CD4-positive, alpha-beta T cell treated with Interleukin-17A for 1 hour (primary cell): ENCODE measurements at places on chromosomes 7 and 10.
A peak's percentile ranks its signal among the peaks of the same experiment; 100 is the strongest.

GRCh38 chr7:47580811-47581331, 1.0 kb downstream of the TNS3 start:
- DNase-seq = no peak

DNA sequence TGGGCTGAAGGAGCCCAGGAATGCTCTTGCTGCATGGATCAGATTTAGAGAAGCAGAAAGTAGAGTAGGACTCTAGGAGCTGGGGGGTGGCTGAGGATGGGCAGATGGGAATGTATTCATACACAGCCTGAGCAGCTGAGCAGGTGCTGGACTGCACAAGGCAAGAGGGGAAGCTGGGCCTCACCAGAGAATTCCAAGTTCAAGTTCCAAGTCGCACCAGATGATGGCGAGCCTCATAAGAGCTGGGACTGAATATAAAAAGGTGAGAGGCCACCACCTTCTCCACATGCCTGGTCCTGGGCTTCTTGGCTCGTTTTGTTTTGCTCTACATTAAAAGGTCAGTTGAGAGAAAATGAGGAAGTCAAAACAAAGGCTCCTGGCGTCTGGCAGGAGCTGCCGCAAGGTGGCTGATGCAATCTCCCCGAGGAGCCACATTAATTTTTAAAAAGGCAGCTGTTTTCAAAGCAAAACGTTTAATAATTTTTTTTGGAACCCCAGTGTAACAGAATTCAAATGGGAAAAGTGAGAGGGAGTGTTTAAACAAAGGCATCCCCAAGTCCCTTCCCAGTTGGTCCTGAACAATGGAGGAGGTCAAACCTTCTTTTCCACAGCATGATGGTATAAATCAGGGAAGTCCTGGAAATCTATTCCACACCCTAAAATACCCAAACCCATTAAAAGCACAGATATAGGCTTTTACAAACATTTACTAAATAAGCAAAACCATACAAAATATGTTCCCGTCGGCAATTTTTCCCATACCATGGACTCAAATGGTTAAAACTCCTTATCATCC, 9.5 kb downstream of the CYREN start:
- DNase-seq = no peak

- DNase-seq = no peak
These were observed 50.6 kb upstream of the STEAP4 start for GRCh38 chr7:88357294-88357693.

- no peak for DNase-seq
These were observed 93.3 kb upstream of the FZD8 start for GRCh38 chr10:35735412-35735811.

DNA sequence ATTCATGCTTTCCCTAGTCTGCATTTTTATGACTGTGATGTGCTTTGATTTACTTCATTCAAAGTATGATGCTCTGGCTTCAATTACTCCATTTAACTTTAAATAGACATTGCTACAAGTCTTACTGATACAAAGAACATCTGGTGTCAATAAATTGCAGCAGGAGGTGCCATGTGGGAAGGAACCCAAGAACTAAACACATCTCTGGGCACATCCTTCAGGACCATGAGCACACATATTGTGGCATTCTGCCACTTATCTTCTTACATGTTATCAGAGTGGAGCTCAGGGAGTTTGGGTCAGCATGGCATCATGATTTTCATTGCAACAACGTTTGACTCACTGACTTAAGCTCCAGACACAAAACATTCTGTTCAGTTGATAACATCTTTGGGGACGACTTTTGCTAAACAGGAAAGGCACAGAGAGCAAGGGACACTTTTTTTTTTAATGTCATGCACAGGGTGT, 227.0 kb downstream of the DKK1 start:
- DNase-seq = no peak

DNA sequence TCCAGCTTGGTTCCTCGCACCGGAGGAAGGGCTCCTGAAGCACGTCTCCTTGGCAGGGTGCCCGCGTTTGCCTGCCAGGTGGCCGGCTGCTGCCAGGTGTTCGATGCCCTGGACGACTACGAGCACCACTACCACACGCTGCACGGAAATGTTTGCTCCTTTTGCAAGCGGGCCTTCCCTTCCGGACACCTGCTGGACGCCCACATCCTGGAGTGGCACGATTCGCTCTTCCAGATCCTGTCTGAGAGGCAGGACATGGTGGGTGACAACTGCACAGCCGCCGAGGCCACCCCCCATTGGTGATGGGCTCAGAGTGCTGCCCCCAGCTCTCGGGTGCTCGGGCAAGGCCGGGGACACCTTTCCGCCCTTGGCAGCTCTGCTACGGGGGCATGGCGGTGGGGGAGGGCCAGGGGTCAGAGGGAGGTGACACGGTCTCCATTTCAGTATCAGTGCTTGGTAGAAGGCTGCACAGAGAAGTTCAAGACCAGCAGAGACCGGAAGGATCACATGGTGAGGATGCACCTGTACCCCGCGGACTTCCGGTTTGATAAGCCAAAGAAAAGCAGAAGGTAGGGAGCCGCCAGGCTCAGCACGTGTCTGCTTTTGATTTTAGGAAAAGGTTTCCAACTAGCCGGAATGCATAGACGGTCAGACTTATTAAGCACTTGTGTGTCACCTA, 1.1 kb downstream of the ZNF511 start:
- no peak for DNase-seq

DNA sequence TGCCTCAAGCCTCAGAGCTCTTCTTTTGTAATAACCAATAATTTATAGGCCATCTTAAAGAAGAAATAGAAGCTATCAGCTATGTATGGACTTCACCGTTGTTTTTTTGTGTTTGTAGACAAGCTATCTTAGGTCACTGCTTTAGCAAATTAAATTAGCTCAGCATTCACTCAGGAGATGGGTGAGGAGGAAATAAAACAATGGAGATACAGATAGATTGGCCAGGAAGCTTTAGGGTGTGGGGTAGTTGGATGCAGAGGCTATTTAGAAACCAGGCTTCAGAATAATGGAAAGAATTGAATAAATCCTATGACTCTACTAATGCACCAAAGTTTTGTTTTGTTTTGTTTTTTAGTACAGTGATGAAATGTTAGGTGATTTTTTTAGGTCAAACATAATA, 66.1 kb downstream of the MDFIC start:
- DNase-seq = no peak

GRCh38 chr7:34093276-34093675, 187.9 kb downstream of the BMPER start:
- no peak for DNase-seq

DNA sequence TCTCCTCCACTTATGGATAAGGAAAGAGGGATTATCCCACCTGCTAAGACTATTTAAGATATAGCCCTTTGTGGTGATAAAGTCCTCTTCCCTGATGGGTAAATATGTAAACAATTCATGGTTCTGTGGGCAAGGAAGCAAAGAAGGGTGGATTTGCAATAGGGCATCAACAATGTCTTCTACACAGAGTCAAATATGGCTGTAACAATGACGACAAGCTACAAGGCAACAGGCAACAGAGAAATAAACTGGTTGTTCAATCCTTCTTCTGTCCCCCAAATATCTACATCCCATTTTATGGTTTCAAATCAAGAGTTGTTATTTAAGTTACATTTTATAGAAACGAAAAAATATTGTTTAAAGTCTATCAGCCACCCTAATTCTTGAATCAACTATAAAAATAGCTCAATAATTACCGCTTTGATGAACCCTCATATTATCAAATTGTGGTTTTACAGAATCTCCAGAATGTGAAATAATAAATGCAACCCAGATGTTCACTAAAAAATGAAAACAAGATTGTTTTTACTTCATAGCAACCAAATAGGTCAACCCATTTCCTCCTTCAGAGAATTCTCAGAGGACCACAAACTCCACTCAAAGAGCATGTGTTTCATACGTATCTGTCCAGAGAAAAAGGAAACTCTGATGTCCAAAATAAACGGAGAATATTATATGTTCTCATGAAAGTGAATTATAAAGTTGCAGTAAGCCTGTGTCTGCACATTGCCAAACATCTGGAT, 13.8 kb downstream of the CYTH3 start:
- peak; percentile 32 for DNase-seq

DNA sequence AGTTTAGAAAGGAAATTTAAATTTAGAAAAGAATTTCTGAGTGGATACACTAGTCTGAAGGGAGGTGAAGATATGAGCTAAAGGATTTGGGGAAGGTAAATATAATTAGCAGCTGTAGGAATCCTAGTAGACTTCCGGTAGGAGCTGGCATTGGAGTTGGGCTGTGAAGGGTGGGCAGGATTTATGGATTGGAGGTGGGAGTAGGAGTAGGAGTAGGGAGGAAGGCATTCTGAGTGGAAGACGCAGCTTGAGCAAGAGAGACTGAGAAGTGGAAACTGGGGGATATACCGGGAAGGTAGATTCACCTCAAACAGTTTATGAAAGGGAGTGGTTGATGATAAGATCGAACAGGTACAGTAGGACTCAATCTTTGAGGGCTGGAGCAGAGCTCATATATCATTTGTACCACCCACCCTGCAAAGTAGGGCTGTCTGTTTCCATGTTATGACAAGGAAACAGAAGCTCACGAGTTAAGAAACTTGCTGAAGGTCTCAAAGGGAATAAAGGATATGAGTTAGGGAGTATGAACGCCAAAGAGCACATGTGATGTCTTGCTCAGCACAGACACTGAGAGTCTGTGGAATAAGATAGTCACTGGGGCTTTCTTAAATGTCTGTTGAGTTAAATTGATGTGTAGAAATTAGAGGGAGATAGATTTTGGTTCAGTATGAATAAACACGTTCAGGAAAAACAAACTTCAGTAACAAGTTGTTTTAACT, 81.6 kb downstream of the RPS24 start:
- DNase-seq = no peak

GRCh38 chr7:108030516-108030915, 27.6 kb upstream of the LAMB1 start:
- no peak for DNase-seq

DNA sequence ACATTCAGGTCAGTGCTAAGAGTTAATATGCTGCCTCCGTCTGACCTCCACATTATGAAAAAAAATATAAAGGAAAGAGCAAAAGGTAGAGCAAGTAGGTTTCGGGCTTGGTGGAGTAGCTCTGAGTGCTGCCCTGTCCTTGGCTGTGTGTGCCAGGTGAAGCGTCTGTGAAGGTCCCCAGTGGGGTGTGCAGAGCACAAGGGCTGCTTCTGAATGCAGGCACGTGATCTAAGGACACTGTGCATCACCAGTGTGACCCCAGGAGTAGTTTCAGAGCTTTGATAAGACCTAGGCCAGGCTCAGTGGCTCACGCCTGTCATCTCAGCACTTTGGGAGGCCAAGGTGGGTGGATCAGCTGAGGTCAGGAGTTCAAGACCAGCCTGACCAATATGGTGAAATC, 36.0 kb downstream of the KLF6 start:
- no peak for DNase-seq

- DNase-seq = no peak
These were observed 58.6 kb downstream of the AUTS2 start for GRCh38 chr7:69656890-69657289.

- DNase-seq = no peak
These were observed 30.2 kb downstream of the ALOX5 start for GRCh38 chr10:45404087-45404769.

- no peak for DNase-seq
These were observed 329.3 kb downstream of the CACNA2D1 start for GRCh38 chr7:82114237-82114636.

- DNase-seq = no peak
These were observed 244.4 kb downstream of the TNS3 start for GRCh38 chr7:47337531-47337930.

- no peak for DNase-seq
These were observed 106.0 kb upstream of the PRR15 start for GRCh38 chr7:29457565-29458011.

DNA sequence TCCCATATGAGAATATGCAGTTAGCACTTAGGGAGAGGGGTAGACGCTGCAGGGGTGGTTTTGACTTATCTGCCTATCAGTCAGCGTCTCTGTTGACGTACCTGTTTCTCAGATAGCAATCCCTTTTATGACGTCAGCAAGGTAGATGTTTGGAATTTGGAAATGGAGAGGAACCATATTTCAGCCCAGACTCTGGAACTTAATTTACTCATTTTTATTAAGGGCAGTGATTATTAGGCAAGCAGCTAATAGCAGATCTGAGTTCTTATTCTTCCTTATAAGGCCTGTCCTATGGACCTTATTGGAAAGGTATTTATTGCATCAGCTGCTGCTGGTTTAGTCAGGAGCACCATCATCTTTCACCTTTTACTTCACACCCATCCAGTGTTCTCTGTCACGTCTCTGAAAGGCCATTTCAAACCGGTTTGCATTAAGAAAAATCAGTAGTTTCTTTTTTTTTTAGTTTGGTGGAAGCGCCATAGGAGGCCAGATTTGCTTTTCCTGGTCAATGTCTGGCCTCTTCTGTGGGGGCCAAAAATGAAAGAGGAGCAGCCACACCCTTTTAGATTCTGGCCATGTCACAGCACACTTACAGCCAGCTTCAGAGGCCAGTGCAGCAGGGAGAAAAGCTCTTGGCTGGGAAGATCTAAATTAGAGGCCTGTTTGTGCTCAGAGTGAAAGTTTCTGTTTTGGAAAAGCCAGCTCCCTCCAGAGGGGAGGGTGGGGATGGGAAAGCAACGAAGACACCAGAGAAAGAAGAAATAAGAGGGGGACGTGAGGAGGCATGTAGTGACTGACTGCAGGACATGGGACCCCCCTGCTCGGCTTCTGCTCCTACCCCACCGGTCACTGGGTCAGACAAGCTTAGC, 146.3 kb downstream of the TCF7L2 start:
- DNase-seq = no peak

- DNase-seq = no peak
These were observed 120.3 kb upstream of the CELF2 start for GRCh38 chr10:10897400-10897799.

DNA sequence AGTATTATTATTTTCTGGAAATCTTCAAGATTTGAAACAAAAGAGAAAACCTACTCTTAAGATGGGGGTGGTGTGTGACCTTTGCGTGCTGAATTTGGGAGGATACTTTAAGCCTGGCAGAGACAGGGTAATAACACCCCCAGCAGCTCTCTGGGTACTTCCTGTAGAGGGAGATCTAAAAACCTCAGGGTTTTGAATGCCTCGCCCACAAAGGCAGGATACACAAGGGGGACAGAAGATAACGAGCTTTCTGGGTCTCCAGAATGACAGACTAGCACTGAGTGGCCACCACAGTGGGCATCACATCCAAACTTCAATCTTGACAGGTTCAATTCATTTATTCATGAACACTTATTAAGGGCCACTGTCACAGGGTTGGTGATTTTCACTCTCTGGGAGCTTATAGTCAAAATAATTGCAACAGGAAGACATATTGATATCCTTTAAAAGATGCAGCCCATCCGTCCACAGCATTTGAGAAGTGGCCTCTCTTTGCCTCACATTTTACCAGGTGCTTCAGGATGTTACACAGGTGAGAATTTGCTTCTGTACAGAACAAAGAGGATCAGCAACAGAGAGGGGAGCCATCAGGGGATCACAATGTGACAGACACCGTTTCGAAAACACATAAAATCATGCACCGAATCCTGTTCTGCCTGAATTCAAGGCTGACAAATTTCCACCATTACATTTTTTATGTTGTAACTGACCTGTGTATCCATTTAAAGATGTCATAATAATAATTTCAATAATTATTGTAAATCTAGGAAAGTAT, 14.3 kb downstream of the CPA1 start:
- DNase-seq = peak; percentile 48

GRCh38 chr10:86690657-86691084, 22.4 kb downstream of the LDB3 start:
- no peak for DNase-seq
